ENCODE measurements at places on chromosomes 1 and 21. TPM values are rescaled to one million over a fixed set of nuclear protein-coding genes. Genes with fewer than 3 reads are reported as not detected.

- no peak for DNase-seq
Observed at GRCh38 chr1:94753171-94753972, 66.8 kb upstream of the SLC44A3 start.

UTS2 gene
- 31.0 TPM for total RNA-seq

DNA sequence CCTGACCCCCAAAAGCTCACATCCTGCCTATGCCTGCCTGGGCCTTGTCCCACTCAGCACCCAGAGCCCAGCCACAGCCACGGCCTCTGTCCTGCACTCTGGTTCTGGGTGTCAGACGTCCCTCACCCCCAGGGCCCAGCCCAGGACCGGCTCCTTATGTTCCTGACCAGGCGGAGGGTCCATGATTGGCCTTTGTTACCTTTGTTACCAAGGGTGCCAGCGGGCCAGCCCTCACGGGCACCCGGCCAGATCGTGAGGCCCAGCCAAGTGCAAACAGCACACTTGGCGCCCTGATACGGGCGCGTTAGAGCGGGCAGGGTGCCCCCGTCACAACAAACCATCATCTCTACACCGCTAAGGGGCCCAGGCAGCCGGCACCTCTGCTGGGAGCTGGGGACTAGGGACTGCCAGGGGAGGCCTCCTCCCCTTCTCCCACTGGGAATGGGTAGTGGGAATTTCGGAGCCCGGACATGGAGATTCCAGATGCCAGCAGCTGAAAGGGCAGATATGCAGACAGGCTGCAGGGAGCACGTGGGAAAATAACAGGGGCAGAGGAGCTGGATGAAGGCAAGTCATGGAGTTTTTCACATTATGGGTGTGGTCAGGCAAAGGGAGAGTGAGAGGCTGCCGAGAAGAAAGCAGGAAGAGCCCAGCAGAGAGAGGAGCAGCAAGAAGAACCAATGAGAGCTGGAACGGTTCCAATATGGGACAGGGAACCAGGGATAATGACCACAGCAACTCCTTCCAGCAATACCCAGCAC is 22.1 kb downstream of the HSPG2 start:
- DNase-seq, result no peak

- no peak for DNase-seq
Observed at GRCh38 chr1:173062150-173062938, 11.6 kb upstream of the TNFSF18 start.

DNA sequence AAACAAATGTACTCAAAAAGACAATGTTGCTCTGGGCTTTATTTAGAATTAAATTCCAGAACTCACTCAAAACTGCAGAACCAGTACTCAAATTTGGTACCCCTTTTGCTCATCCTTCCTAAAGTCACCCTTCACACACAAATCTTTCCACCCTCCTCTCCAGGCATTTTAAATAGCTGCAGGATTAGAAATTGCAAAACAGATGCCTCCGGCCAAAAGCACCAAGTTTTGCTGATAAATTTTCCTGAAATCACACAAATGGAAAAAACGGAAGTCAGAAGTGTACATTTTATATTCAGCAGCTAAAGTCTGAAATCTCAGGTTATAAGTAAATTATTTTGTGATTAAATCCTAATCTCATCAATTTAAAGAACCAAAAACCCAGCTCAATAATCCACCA is 147.0 kb downstream of the NRIP1 start:
- no peak for DNase-seq

DNA sequence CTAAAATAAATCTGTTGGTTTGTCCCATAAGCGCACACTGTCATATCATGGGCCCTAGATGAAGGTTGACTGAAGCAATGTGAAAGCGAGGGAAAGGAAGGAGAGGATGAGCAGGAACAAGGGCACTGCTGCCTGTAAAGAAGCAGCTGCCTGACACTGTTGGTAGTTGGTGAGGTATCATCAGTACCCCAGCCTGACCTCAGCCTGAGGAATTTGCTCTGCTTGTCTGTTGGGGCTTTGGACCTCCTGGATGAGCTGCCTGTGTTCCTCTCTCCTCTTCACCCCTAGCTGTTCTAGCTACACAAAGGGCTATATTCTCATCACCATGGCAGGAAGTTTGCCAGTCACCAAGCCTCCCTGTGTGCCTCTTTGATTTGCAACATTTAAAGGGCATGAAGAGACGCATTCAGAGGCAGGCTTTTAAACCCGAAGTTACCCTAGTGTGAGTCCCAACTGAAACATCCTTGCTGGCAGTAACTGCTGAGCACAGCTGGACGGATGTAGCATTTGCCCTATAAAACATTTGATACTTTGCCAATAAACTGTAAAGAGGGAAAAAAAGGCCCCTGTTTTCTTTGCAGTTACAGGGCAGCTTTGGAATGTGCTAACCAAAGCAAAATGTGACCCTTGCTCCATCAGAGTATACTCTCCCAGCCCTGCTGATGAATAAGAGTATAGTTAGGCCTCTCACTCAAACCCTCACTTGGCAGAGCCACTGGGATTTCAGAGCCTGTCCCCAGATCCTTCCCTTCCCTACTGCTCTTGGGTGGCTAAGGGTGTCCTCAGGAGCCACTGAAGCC is 22.2 kb upstream of the SPATA6 start:
- peak; percentile 84 for DNase-seq

OVAAL gene
- not detected for total RNA-seq

DNA sequence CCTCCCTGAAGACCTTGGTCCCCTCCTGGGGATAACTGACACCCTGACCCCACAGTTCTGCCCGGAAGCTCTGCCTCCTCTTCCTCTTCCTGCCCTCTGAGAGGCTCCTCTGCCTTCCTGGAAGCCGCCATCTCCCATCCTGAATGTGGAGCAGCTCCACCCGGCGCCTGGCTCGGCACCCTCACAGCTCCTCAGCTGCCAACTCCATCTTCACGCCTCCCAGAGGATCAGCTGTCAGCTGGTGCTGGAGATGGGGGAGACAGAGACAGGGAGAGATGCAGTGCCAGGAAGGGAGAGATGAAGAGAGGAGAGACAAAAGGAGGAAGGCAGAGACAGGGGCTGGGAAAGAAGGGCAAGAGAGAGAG is 210.4 kb upstream of the CSF3R start:
- no peak for DNase-seq

GRCh38 chr1:247386217-247386616 is 29.8 kb upstream of the NLRP3 start:
- no peak for DNase-seq

DNA sequence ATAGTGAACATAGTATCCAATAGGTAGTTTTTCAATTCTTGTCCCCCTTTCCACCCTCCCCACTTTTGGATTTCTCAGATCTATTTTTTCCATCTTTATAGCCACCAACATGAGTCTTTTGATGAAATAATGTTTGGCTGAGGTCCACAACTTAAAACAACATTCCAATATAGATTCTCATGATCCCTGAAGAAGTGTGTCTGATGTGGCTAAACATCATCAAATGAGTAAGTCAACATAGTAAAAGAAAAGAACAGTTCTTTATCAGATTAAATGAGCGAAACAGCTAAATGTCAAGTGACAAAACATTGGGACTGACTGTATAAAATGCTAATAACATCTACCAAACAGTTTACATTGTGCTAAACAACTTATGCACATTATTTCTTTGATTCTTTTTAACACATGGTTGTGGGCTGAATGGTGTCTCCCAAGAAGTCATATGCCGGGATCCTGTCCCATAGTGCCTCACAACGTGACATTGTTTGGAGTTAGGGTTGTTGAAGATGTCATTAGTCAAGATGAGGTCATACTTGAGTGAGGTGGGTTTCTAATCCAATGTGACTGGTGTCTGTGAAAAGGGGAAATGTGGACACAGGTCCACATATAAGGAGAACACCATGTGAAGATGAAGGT is 453.6 kb downstream of the LTN1 start:
- no peak for DNase-seq

- no peak for DNase-seq
Observed at GRCh38 chr1:178311164-178311563, 185.6 kb downstream of the CLEC20A start.

TMEM52 gene
- 4.1 TPM for total RNA-seq

DNA sequence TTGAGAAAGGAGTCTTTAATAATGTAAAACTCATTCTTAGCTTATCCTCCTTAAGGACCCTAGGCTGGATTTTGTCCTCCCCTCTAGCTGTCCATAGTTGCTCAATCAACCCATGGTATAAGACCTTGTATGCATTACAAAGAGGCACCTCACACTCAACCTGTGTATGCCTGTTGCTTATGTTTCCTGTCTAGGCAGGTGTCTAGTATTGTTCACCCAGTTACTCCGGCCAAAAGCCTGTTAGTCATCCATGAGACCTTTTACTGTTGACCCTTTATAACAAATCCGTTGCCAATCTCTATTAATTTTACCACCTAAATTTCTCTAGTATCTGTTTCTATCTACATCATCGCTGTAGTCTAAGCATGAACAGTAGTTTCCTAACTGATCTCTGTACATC is 3.7 kb downstream of the LYPLAL1 start:
- DNase-seq, result no peak

DNA sequence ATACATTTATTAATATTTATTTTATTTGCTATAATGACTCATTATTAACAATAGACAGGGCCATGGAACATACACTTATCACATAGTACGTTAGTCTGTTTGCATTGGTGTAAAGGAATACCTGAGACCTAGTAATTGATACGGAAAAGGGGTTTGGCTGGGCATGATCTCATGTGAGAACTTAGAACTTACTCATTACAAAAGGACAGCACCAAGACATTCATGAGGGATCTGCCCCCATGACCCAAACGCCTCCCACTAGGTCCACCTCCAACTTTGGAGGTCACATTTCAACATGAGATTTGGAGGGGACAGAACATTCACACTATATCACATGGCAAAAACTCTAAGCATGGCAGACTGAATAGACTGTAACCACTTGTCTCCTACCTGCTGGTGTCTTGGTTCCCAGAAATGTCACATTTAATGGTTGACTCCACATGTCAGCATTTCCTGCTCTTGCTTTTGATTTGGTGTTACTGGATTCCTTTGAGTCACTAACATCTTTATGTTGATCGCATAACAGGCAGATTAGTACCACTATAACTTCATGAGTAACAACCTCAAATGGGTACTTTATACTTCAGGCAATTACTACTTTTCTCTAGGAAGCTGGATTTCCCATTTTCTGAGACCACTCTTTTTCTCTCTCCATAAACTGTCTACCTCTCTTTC is 3.5 kb upstream of the C1orf116 start:
- no peak for DNase-seq

GRCh38 chr21:33767236-33767635 is 124.9 kb downstream of the ITSN1 start:
- DNase-seq, result no peak

- no peak for DNase-seq
Observed at GRCh38 chr1:2778220-2778592, 23.3 kb downstream of the TTC34 start.

LRRC39 gene
- total RNA-seq, result 0.81 TPM

DNA sequence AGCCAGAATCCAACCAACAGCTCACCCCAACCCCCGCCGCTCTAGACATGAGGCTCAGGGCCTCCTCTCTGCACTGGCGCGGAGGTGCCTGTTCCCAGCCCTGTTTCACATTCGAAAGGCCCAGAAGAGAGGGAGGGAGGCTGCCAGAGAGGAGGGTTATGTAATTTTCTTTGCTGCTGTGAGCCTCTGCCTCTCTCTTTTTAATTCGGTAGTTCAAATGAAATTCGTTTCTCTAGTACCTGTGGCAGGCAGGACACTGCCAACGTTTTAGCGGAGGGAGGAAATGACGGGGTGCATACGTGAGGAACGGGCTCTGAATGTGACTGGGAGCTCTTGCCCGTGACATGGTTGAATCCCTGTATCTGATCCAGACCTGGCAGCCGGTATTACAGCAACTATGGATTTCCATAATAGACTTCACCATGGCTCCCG is 9.4 kb downstream of the PRDM16 start:
- no peak for DNase-seq
